Thoracic aorta (tissue), 2 donors: ENCODE measurements at places on chromosomes 4 and X.

DNA sequence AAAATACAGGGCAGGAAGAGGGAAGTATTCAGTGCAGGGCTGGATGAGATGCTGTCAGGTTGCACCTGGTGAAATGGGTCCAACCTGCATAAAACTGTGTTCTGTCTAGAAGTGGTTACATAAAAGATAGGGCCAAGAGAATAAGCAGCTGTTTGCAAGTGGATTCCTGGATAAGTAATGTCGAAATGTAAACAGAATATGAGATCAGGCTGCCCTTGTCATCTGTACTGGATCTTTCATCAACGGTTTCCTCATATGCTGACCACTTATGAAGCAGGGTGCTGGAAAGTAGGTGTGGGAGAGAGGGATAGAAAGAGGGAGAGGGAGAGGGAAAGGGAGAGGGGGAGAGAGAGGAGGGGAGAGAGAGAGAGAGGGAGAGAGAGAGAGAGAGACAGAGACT is 349.8 kb upstream of the CPEB2 start:
- DNase-seq: no peak

DNA sequence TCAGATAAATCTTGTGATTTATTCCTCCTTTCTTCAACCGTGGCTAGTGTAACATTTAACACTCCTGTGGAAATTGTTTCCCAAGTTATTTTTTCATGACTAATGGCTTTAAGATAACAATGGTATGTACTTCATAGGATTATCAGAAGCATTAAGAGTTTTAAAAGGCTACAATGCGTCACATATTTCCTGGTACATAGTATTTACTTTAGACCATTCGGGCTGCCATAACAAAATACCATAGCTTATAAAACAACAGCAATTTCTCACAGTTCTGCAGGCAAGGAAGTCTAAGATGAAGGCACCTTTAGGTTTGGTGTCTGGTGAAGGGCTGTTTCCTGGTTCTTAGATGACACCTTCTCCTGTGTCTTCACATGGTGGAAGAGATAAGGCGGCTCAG is 158.6 kb downstream of the PAPSS1 start:
- no peak for DNase-seq

DNA sequence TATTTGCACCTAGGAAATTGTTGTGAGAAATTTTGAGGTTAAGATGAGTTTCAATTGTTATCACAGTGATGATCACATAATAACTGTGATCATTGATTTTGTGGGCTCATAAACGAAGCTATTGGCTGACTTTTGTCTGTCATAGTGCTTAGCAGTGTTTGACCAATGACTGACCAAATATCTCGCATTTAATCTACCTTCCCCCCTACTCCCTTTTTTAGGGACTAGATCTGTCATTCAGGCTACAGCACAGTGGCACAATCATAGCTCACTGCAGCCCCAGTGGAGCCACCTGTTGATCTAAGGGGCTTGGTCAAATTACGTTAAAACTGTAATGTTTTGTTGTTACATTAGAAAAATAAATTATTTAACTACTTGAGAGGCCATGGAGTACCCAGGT is 1.5 kb downstream of the FUNDC2 start:
- DNase-seq: no peak

- no peak for DNase-seq
Measured at GRCh38 chr4:108107729-108108382, 60.9 kb downstream of the LEF1 start.
